SJCRH30 (cell line): ENCODE measurements at places on chromosomes 13 and 19. TPM values are rescaled to one million over a fixed set of nuclear protein-coding genes. Genes with fewer than 3 reads are reported as not detected.

ZNF486 gene
- total RNA-seq, result 20.5 and 24.3 TPM in 2 replicates

ANKRD10 gene
- 57.0 and 68.2 TPM in 2 replicates for total RNA-seq

ZNF382 gene
- total RNA-seq, result 13.3 and 16.5 TPM in 2 replicates

NLRP11 gene
- total RNA-seq, result 4.6 and 4.9 TPM in 2 replicates

FXYD1 gene
- total RNA-seq, result not detected in 2 replicates

ZNF302 gene
- 38.4 and 47.7 TPM in 2 replicates for total RNA-seq

NCAN gene
- 0.10 TPM in 1 of 2 replicates, not detected in the other for total RNA-seq

UNC13A gene
- 0.02 TPM in 1 of 2 replicates, not detected in the other for total RNA-seq

RTBDN gene
- total RNA-seq, result 0.45 TPM in 1 of 2 replicates, not detected in the other

C19orf81 gene
- not detected in 2 replicates for total RNA-seq
